ENCODE measurements at places on chromosomes 7 and 10.

DNA sequence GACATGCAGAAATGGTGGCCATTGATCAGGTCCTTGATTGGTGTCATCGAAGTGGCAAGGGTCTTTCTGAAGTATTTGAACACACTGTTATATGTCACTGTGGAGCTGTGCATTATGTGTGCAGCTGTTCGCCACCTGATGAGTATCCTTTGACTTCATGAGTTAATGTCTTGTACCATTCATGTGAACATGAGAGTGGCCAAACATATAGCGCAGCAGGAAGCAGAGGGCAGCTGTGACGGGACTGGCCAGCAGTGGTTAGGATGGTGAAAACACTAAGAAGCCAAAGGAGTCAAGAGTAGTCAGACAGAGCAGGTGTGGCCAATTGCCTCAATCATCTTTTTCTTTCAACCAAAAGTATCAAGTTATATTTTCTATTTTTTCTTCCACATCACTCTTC, 167.4 kb downstream of the IMMP2L start:
- no peak for DNase-seq

- DNase-seq, result no peak
These were observed 220.5 kb downstream of the ELFN1 start for GRCh38 chr7:1890289-1891235.

DNA sequence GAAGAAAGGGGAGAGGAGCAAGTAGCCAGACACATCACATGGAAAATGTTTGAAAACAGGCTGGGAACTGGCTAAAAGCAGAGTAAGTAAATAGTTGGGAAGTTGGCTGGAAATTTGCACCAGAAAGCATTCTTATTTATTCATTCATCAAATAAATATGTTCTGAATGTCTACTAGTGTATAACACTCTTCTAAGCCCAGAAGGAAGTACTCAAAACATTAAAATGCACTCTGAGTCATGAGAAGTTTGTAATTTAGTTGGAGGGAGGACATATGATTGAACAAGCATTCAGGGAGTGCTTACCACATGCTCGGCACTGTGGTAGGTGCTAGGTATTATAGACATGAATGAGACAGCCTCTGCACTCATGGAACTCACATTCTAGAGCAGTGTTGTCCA, 37.0 kb upstream of the CNNM1 start:
- DNase-seq, result peak; percentile 4

- no peak for DNase-seq
These were observed 134.8 kb downstream of the CUL2 start for GRCh38 chr10:34955391-34955790.

GRCh38 chr7:158574308-158575036, 13.2 kb downstream of the PTPRN2 start:
- DNase-seq, result no peak

DNA sequence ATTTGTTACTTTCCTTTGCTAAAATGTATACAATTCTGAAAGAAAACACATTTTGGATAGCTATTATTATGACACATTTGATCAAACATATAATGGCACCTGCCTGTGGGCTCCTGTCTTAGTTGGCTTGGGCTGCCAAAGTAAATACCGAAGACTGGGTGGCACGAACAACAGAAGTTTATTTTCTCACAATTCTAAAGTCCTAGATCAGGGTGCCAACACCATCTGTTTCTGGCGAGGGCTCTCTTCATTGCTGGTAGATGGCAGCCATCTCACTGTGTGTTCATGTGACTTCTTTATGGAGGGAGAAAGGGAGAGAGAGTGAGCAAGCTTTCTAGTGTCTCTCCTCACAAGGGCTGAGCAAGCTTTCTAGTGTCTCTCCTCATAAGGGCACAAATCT, 195.8 kb upstream of the FAM3C start:
- no peak for DNase-seq

All from renal pelvis (tissue), 12 donors.